ENCODE measurements at places on chromosomes 13 and 19.

DNA sequence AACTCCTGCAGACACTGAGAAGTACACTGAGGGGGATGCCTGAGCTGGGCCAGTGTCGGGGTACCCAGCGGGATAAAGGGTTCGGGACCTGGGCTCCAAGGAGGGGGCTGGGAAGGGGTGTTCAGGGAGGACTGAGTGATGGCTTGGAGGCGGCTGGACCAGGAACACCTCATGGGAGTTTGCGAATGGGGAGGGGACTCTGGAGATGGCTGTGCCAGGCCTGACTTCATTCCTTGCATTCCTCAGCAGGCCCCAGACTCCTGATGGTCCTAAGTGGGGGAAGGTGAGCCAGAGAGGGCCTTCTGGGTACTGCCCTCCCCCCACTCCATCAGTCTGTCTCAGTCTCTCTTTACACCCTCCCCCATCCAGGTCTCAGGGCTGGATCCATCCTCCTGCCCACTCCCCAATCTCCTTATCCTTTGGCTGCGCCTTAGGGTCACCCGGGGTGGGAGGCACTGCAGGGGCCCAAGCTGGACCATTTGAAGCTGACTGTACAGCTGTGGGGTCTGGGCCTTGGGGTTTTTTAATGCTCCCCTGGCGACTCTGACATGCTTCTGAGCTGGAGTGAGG lies 13.8 kb downstream of the PAK4 start:
- DNase-seq: no peak

DNA sequence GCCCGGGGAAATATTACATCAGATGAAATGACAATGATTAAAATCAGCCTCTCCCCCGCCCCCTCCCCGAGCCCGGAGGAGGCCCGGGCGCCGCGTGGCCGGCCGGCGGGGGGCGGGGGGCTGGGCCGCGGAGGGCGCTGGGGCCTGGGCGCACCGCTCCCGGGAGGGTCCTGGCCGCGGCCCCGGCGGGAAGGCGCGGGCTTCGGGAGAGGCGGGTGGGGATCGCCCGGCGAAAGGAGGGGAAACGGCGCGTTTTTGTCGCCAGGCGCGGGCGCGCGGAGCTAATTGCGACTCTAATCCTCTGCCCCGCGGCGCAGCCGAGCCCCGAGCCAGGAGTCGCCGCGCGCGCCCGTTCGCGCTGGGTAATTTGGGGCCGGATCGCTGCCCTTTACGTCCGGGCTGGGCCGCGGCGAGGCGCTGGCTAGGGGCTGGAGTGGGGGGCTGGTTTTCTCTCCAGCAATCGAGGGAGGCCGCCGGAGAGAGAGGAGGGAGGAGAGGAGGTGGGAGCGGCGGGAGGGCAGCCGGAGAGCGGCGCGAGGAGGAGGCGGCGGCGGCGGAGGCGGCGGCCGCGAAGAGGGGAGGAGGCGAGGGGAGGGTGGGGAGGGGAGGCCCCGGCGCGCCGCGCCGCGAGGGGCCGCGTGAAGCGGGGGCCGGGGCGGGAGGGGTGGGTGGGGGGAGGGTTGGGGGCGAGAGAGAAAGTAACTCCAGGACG lies at the start of gene KCTD15:
TSS of gene KCTD15 (plus strand) at position 707 of the 712 bp plus-strand sequence. CDS start 3,585 bp downstream, outside the sequence.
- peak; percentile 51 for DNase-seq

DNA sequence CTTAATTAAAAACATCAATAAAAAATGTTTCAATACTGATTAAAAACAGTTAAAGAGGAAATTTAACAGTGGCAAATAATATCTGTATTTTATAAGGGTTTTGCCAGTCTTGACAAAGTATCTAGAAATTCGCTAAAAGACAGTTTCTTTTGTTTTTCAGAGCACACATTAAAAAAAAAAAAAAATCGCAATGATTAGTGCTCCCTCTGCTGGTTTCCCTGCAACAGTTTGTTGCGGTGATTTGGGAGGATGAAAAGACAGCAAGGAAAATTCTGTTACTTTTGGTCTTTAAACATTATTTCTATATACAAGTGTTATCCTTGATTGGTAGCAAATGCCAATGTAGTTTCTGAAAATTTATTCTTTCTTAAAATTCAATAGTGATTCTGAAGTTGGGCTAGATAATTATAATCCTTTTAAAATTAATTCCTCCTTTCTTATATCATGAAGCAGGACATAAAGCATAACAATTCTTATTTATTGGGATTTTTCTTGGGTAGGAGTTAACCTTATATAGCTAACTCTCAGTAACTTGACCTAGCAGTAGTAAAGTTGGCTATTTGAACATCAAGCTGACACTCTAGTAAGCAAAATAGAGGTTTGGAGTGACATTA lies 23.1 kb upstream of the SPRY2 start:
- DNase-seq: no peak

- peak; percentile 61 for DNase-seq
These were observed 43.7 kb upstream of the ADGRE5 start for GRCh38 chr19:14337510-14337909.

GRCh38 chr19:19405971-19406877 lies 749 bp downstream of the GATAD2A start:
- DNase-seq: peak; percentile 80

GRCh38 chr19:1577090-1577928 lies 9.2 kb upstream of the MEX3D start:
- DNase-seq: no peak

Data from stomach (tissue), 19 donors.